Neural progenitor cell (in vitro differentiated cells): ENCODE measurements at places on chromosomes 5 and 9. TPM values are rescaled to one million over a fixed set of nuclear protein-coding genes. Genes with fewer than 3 reads are reported as not detected.

The RGMB gene
- total RNA-seq, result 27.4 and 33.8 TPM in 2 replicates

GRCh38 chr9:70060883-70061507, 17.3 kb downstream of the MAMDC2 start:
- DNase-seq, result no peak

The PAEP gene
- not detected in 2 replicates for total RNA-seq

DNA sequence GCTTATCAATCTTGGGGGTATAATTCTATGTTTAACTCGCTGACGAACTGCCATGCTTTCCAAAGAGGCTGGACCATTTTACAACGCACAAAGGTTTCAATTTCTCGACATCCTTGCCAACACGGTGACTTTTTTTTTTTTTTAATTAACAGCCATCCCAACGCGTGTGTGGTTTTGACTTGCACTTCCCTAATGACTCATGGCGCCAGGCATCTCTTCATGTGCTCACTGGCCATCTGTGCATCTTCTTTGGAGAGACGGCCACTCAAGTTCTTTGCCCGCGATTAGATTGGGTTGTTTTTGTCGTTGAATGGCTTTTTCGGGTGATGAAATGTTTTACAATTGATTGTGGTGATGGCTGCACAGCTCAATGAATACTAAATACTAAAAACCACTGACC, 12.5 kb upstream of the CARD9 start:
- no peak for DNase-seq

DNA sequence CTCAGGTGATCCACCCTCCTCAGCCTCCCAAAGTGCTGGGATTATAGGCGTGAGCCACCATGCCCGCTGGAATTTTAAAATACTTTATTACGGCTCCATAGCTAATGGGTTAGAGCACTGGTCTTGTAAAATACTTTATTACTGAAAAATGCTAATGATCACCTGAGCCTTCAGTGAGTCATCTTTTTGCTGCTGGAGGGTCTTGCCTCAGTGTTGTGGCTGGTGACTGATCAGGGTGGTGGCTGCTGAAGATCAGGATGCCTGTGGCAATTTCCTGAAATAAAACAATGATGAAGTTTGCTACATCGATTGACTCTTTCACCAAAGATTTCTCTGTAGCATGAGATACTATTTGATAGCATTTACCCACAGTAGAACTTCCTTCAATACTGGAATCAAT, 26.0 kb upstream of the GNE start:
- DNase-seq, result no peak

GRCh38 chr5:16550316-16550952, 66.4 kb downstream of the RETREG1 start:
- peak; percentile 68 for DNase-seq

DNA sequence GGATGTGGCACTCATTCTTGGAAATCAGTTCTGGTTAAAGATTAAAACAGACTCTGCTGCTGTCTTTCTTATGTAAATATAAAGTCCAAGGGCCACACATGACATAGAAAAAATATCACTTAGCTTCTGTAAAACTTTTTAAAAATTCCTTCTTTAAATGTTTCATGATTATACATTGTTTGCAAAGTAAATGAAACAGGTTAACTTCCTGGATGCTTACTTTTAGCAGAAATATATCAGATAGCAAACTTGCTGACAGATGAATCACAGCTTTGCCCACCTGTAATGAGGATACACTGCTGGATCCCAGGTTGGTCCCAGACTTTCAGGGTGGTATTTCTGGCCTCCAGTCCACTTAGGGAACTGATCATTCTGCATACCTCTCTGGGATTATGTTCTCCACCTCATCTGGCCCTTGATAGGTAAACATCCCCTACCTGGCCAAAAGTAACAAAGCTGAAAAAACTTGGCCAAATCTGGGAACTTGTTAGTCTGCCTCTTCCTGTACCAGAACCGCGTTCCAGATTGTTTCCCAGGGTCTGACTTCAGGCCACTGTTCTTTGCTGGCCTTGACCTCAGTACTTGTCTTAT, 340.5 kb downstream of the ADGRV1 start:
- DNase-seq, result no peak

- DNase-seq, result no peak
Observed at GRCh38 chr5:80867233-80867632, 92.9 kb upstream of the RASGRF2 start.

DNA sequence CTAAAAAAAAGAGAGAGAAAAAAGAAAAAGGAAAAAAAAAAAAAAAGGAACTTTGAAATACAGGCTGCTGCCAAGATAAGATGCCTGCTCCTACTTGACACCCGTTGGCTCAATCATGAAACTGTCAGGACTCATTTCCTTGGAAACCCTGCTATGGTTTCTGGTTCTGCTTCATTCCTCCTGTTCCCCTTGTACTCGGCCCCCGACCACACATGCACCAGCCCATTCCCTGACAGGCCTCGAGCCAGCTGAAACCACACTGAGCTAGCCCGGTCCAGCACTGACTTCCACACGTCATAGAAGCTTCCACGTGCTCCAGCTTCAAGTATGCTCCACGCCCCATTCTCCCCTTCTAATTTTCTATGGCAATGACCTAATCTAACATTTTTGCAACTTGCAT, 93.2 kb downstream of the MYO10 start:
- no peak for DNase-seq

The CDH9 gene
- total RNA-seq, result 2.4 and 2.8 TPM in 2 replicates

DNA sequence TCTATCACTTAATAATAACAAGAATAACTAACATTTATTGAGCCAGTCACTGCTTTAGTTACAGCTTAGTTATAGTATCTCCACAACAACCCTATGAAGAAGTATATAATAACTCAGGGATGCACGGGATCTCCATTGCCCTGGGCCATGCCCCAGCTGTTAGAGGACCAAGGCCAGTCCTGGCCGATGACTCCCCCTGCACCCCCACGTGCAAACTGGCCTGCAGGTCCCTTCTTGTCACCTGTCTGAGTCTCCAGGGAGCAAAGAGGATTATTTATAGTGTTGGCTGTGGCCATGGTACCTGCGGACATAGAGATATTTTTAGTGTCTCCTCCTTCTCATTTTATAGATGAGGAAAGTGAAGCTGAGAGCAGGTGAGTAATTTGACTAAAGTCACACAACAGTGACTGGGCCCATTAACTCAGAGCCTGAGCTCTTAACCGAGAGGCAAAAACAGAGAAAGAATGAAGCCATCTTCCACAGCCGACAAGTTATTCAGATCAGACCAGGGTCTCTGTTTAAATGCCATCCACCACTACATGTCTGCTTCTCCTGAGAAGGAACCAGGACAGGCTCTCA, 94.4 kb downstream of the TMEM215 start:
- DNase-seq, result no peak

The SPATA9 gene
- total RNA-seq, result not detected in 2 replicates

The NR5A1 gene
- 1.0 and 3.3 TPM in 2 replicates for total RNA-seq

DNA sequence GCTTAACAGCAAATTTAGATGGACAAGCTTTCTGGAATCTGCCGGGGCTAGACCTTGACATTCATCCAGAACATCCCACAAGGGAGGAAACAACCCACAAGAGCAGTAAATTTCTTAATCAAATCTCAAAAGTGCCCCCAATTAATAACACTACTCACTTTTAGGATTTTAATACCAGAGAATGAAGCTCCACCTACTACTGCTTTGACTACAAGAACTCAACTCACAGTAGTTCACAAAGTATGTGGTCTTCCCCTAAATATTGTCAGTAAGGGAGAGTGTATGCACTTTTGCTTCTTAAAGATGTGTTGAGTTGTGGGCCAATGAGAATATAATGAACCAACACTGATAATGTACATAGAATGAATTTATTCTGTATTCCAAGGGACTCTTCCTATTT, 94.7 kb downstream of the EBF1 start:
- DNase-seq, result no peak

The ZBTB6 gene
- 18.0 and 23.7 TPM in 2 replicates for total RNA-seq

DNA sequence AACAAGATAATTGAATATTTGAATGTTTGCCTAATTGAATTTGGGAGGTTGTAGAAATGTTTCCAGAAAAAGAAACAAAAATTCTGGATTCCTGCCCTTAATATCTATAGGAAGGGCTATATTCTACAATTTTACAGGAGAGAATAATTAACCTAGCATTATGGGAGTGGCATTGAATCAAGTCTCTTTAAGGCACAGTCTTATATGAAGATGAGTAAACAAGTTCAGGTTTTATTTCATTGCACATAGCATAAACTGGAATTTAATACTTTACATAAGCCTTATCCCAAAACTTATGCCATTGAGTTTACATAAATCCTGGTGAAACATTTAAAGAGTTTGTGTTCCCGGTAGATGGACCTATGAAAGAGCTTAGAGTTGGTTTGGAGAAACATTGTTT, 138.1 kb upstream of the ADAMTSL1 start:
- DNase-seq, result no peak

GRCh38 chr5:134526483-134527155, 1.1 kb downstream of the JADE2 start:
- DNase-seq, result peak; percentile 79
